ENCODE measurements at places on chromosomes 7 and 10. TPM values are rescaled to one million over a fixed set of nuclear protein-coding genes. Genes with fewer than 3 reads are reported as not detected.

The GPR26 gene
- not detected for total RNA-seq

The PRF1 gene
- not detected for total RNA-seq

The TMEM130 gene
- not detected for total RNA-seq

The CELF2 gene
- not detected for total RNA-seq

The CYP51A1 gene
- 124 TPM for total RNA-seq

The ADGRA1 gene
- not detected for total RNA-seq

The PRKCQ gene
- 0.52 TPM for total RNA-seq

The FAM204A gene
- 103 TPM for total RNA-seq

The PRSS37 gene
- total RNA-seq: not detected

DNA sequence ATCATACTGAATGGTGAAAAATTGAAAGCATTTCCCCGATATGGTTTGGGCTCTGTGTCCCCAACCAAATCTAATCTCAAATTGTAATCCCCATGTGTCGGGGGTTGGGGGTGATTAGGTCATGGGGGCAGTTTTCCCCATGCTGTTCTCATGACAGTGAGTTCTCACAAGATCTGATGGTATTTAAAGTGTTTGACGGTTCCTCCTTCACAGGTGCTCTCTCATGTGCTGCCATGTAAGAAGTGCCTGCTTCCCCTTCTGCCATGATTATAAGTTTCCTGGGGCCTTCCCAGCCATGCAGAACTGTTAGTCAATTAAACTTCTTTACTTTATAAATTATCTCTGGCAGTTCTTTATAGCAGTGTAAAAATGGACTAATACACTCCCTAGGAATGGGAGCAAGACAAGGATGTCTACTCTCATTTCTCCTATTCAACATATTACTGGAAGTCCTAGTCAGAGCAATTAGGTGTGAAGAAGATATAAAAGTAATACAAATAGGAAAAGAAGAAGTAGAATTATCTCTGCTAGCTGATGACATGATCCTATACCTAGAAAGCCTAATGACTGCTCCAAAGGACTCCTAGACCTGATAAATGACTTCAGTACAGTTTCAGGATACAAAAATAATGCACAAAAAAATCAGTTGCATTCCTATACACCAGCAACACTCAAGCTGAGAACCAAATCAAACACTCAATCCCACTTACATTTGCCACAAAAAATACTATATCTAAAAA, 260.6 kb downstream of the RNLS start:
- DNase-seq: no peak

- DNase-seq: no peak
These were observed 77.8 kb downstream of the TCF7L2 start for GRCh38 chr10:113027574-113028455.

DNA sequence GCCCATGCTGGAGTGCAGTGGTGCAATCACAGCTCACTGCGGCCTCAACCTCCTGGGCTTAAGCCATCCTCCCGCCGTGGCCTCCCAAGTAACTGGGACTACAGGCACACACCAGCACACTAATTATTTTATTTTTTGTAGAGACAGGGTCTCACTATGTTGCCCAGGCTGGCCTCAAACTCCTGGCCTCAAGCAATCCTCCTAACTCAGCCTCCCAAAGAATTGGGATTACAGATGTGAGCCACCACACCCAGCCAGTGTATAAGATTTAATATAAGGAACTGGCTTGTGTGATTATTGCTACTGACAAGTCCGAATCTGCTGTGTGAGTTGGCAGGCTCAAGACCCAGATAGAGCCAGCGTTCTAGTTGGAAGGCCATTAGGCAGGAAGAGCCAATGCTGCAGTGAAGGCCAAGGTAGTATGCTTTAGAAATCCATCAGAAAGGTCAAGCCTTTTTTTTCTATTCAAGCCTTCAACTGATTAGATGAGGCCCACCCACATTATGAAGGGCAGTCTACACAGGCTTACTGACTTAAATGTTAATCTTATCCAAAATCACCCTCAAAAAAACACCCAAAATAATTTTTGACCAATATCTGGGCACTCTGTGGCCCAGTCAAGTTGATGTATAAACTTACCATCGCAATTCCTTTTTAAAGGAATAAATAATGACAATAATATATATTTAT, 19.4 kb downstream of the TRIM4 start:
- DNase-seq: no peak

- no peak for DNase-seq
These were observed 37.3 kb upstream of the MAP3K8 start for GRCh38 chr10:30396698-30397097.

GRCh38 chr7:81404669-81405068, 365.2 kb downstream of the HGF start:
- DNase-seq: no peak

- DNase-seq: peak; percentile 57
These were observed 25.2 kb downstream of the TRIM8 start for GRCh38 chr10:102669206-102670064.

DNA sequence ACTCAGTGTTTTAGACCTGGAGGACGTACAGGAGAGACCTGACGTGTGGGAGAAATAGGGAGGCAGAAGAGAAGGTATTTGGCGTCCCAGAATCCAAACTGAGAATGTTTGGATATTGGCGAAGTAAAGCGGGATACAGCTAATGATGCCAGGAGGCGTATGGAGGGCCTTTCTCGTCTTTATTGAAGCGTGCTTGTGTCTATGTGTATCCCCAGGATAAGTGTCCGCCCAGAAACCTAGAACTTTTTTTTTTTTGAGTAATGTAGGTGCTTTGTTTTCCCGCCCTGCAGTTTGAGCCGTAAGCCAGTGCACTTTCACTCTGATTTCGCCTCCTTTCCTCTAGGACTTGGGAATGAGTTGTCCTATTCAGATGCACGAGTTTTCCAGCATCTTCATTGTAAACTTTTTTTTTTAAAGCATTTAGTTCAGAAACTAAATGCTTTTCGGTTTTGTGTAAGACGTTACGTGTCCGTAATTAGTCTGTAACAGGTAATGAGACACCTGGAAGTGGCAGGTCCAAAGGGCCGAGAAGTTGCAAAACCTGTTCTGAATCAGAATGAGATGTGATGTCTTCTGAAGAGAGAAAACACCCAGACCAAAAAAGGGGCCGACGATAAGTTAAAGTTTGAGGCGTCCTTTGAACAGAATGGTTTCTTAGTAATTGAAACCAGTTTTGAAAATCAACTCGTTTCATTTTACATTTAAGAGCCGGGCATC, 746 bp downstream of the ARL5B start:
- peak; percentile 54 for DNase-seq

GRCh38 chr7:104371216-104371979, 43.0 kb downstream of the LHFPL3 start:
- DNase-seq: no peak

DNA sequence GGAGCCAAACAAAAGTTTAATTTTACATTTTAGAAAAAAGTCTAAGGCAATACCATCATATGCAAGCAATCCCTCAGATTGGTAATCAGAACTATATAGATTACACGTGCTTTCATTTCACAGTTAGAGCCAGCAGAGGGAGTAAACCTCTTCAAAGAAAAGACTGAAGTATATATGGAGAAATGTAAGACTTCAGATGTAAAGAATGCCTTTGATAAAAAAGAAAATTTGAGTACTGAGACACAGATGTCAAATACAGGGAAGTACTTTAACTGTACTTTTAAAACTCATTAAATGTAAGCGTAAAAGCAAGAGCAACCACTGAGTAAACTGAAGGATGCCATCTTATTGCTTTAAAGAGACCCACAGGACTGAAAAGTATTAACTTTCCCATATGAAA, 101.4 kb upstream of the FAM133B start:
- peak; percentile 72 for DNase-seq

- DNase-seq: no peak
These were observed 112.6 kb downstream of the WDR37 start for GRCh38 chr10:1168763-1169162.

DNA sequence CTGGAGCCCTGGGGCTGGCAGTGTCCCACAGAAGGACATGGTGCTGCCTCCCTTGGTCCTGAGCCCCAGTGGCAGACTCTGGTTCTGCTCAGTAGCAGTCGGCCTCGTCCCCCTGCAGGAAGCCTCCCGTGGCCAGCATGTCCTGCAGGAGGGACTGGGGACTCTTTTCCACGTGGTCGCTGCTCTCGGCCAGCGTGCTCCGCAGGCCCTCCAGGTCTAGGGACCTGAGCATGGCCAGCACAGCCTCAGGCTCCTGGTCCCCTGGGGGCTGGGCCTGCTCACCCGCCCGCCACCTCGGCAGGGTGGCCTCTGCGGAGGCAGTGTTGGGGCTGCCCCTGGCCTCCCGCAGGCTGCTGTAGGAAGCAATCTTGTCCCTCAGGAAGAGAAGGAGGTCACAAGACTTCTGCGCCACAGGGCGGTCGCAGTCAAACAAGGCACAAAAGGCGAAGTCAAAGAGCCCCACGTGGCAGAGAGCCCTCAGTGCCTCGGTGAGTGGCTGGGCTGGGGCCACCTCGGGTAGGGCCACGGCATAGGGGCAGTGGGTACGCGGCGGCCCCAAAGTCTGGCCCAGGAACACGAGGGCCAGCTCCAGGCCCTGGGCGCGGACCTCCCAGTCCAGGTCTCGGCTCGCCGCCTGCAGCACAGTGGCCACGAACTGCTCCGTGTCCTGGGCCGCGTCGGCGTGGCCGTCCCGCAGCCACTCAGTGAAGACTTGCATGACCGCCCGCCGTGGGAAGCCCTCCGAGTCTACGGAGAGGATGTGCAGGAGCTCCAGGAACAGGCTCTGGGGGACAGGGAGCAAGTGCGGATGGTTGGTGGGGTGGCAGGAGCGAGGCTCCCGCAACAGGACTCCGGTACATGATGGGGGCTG, 17.1 kb downstream of the BRAT1 start:
- no peak for DNase-seq

GRCh38 chr10:131174211-131174565, 137.3 kb downstream of the TCERG1L start:
- DNase-seq: no peak

- DNase-seq: no peak
These were observed 504.8 kb downstream of the NXPH1 start for GRCh38 chr7:8938044-8938805.

- DNase-seq: no peak
These were observed 50.5 kb upstream of the NRP1 start for GRCh38 chr10:33385015-33385414.

DNA sequence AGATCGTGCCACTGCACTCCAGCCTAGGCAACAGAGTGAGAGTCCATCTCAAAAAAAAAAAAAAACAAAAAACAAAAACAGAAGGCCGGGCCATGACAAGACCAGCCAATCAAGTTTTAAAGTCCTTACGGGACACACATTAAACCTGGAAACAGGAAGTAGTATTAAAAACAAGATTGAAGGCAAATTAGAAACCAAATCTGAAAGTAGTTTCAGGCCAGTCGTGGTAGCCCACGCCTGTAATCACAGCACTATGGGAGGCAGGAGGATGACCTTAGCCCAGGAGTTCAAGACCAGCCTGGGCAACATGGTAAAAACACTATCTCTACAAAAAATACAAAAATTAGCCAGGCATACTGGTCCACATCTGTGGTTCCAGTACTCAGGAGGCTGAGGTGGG, 18.1 kb downstream of the PSAP start:
- DNase-seq: no peak

GRCh38 chr7:44769776-44770294, 21.2 kb downstream of the ZMIZ2 start:
- peak; percentile 39 for DNase-seq

DNA sequence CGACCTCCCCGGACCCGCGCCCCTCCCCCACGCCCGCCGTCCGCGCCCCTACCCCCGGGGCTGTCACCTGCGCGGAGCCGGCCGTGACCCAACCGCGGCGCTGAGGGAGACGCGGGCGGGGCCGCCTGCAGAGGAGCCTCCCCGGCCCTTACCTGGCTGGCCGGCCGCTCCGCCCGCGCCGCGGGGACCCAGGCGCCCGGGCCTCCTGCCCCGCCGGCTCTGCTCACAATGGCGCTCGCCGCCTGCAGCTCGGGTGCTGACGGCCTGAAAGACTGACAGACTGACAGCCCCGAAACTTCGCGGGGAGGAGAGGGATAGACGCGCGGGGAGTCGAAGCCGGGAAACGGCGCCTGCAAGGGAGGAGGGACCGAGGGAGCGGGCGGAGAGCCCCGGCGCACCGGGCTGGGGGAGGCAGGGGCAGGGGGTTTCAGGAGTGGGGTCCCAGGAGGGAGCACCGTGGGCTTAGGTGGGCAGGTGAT, 393 bp downstream of the ZNF467 start:
- peak; percentile 23 for DNase-seq
